Neural crest cell (in vitro differentiated cells): ENCODE measurements at places on chromosomes 11 and 22. TPM values are rescaled to one million over a fixed set of nuclear protein-coding genes. Genes with fewer than 3 reads are reported as not detected.

DNA sequence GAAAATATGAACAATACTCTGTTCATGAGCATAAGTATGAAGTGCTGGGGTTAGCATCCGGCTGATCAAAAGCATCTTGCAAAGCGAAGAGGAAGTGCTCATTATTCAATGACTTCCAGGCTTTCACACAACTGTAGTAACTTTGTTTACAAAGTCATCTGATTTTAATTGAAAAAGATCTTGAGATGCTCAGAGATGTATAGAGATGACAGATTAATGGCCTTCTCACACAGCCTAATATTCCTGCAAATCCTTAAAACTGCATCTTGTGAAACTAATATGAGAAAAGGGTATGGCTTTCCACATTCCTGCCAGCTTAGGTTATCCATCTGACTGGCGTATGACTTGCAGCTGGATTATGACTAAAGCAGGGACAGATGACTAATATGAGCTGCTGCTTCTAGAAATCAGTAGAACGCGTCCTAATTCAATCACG is 125.4 kb downstream of the CASP12 start:
- DNase-seq, result no peak

DNA sequence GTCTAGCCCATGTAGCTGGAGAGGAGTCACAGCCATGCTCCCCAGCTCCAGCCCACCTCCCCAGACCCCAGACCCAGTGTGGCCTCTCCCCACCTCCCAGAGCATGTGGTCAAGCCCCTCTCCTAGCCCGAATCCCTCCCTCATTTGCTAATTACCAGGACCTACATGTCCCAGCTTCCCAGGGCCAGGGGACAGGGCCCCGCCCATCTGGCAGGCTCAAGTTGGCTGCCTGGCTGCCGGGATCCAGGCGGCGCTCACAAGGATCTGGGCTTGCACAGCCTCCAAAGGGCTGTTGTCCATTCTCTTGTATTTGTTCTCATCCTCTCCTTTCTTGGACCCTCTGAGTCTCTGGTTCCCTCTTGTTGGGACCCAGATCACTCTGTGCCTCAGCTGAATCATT is 4.6 kb upstream of the MIF start:
- no peak for DNase-seq

GRCh38 chr22:17097062-17097461 is 12.3 kb downstream of the IL17RA start:
- DNase-seq, result no peak

GRCh38 chr11:69467646-69468045 is 13.8 kb upstream of the LINC01488 start:
- DNase-seq, result no peak

Gene ARHGAP32
- total RNA-seq, result 38.4 and 40.3 TPM in 2 replicates

Gene HOATZ
- total RNA-seq, result not detected in 2 replicates

- DNase-seq, result no peak
Observed at GRCh38 chr11:2212411-2213251, 41.0 kb upstream of the TH start.

Gene CATSPERZ
- total RNA-seq, result not detected in 2 replicates
